T follicular helper cell (primary cell): ENCODE measurements at places on chromosomes 16 and 17.

DNA sequence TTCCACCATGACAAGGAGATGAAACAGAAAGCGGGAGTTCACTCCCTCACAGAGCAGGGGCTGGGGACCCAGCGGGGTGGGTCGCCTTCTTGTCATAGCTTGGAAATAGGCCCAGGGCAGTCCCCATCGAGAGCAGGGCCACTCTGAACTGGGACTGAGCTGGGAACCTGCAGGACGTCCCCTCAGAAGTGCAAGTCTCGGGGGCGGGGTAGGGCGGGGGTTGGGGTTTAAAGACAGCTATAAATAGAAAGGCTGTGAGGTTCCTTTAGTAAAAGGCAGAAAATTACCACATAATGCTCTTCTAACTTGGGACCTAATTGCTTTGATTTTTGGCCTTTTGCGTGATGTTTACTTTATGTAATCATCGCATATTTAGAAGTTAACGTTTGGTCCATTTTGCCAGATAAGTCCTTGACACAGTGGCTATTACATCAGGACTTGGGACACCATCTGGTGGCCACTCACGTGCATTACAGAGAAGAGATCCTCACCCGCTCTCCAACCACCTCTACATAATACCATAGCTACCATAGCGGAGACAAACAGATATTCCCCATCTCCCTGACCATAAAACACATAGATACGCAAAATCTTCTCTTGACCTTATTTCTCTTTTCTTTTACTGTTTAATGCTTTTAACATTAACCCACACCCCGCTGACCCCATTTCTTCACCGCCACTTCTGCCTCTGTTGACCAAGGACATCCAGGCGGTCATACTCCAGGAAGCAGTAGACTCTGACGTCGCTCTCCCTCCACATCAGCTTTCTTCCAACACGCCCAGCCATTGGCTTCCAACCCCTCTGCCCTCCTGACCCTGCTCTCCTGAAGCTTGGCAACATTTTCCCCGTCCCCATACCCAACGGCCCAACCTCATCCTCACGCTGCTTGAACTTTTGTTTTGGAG is 27.5 kb upstream of the PIK3R6 start:
- DNase-seq = peak; percentile 33

DNA sequence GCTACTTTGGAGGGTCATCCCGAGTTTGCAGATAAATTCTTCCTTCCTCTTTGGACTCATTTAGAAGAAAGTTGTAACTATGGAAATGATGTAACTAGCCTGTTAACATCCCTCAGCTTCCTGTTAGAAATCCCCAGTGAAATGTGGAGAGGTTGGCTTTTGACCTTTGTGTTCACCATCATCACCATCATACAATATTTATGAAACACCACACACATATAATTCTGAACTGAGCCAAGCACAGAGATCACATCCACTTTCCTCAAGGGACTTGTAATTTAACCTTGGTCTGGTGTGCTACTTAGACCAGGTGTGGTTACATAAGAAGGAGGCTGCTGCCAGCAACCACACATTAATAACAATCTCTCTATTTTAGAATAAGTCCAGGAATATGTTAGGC is 2.5 kb downstream of the CAPNS2 start:
- no peak for DNase-seq

- DNase-seq = no peak
Measured at GRCh38 chr17:42182927-42183734, 2.1 kb downstream of the HCRT start.

DNA sequence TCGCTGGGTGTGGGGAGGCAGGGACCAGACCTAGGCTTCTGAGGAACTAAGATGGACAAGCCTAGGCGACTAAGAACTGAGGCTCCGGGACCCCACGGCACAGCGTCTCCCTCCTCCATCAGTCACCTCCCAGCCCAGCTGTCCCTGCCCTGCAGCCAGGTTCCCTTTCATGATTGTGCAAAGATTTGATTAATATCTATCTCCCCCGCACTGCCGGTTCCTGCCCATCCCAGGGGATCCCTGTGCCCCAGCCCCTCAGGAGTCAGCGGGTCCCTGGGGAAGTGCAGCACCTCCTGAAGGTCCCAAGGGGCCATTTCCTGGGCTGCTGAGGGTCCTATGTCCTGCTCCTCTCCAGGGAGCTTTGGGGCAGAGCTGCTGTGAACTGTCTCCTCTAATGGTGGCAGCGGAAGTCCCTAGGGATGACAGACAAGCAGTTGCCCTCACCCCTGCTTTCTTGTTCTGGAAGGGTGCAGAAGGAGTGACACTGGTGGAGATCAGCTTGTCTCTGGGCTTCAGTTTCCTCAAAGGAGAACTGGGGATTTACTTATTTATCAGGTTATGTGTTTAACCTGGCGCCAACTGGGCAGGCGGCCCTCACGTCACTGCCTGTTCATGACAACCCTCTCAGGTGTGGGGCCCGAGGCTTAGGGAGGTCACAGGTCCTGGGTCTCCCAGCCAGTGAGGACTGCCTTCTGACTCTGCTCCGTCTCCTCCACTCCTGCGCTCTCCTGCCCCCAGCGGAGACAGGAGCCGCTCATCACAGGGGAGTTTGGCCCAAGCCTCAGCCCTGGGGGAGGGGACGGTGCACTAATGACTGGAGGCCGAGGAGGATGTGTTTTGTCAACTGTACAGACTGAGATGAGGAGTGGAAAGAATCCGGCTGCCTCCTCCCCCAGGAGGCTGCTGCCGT is 1.9 kb upstream of the C16orf74 start:
- DNase-seq = no peak

DNA sequence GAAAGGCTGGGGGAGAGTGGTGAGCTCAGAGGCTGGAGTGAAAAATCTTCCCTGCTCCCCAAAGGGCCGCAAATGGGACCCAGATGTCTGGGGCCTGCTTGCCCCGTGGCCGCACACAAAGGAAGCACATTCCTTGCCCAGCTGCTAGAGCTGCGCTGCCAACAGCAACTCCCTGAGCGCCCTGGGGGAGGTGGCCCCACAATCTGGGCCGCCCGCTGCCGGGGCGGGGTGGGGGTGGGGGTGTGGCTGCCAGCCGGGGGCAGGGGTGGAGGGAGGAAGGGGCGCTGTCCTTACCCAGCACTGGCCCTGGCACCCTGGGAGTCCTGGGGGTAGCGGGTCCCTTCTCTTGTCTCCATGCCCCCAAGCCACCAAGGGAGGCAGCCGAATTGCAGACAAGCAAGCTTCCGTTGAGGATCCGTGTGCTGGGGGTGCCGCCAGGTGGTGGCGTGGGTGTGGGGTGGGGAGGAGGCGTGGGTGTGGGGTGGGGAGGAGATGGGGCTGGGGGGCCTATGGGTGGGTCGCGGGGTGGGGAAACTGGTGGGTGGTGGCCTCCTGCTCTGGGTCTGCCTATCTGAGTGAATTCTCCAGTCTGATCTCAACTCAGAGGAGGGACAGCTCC is 48.4 kb upstream of the PABPN1L start:
- no peak for DNase-seq

- no peak for DNase-seq
Measured at GRCh38 chr16:27413956-27414355, 12.0 kb downstream of the IL21R start.

DNA sequence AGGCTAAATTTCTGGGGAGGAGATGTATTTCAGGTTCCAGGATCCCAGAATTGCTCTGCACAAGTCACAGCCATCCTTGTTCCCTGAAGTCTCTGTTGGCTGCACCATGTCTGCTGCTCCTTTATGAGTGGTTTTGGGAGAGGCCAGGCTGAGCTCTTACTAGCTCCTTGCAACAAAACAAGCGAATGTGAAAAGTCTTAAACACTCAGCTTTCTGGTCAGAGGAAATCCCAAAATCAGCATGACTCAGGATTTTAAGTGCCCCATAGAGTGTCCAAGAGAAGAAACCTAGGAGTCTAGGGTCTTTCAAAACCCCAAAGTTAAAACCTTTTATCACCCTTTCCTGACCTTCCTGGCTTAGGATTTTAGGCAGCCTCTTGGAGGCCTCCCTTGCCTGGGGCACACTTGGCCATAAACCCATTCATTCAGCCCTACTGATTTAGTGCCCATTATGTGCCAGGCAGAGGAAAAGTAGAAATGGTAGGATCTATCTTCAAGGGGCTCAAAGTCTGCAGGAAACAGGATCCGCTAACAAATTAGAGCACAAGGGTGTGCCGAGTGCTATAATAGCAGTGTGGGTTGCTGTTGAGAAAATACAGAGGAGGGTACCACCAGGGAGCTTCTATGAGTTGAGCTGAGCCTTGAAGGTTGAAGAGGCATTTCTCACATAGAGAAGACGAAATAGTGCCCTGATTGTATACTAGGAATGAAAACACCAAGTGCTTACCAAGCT is 36.9 kb downstream of the SOST start:
- no peak for DNase-seq

GRCh38 chr16:87963400-87963799 is 12.2 kb downstream of the BANP start:
- DNase-seq = peak; percentile 42

- no peak for DNase-seq
Measured at GRCh38 chr16:21166561-21166961, 8.1 kb downstream of the LDAF1 start.

DNA sequence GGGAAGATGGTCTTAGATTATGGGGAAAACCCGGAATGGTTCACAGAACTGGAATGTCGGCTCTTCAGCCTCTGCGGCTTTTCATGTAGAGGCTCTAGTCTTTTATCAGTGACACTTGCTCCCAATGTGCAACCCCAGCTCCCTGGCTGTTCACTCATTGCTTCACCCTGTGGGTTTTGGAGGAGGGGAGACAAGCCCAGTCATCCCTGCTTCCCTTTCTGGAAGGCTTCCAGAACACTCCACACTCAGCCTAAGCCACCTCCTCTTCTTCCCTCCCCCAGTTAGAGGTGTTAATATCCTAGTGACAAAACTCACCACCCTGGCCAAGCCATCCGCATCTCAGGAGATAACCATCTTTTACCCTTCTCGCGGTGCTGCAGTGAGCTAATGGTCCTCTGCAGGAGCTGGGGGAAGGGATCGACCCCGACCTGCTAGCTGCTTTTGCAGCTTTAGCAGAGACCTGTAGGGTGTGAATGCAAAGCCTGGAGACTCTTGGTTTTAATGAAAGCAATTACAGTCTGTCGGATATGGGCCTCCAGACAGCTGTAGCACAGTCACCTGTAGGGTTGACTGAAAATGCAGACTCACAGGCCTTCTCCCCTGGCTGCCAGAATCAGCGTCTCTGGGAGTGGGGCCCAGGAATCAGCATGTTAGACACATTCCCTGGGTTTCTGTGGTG is 24.3 kb upstream of the LASP1NB start:
- no peak for DNase-seq

DNA sequence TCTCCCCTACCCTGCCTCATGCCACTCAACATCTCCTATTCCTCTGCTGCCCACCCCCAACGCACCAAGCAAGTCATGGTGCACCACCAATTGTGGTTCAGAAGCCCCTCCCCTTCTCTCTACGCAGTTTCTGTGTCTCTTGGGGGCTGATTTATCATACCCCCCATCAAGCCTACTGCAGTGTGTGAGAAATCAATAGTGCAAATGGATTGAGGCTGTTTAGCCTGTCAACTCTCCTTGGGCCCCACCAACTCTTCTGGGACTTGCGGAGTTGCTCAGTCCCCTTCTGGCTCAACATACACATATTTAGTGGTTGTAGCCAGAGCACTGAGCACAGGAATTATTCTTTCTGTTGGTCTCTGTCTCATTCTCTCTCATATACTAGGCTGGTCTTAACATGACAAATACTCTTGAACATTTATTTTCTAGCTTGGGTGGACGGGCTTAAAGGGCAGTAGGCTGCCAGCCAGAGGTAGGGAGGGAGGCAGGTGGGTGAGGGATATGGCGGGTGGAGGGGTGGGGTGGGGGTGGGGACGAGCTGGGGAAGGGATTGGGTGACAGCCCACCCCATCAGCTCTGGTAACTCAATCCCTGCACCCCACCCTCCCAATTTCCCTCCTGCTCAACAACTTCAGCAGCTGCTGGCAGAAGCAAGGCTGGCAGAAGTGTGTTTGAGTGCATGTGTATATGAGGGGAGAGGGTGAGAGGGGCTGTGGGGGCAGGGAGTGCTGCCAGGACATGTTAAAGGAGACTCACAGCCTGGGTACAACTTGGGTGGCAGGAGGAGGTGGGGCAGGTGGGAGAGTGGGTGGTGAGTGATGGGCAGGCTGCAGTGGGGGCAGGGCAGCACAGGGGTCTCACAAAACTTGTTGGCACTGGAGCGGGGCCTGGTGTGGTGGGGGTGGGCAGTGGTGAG is 4.9 kb downstream of the RARA start:
- no peak for DNase-seq

DNA sequence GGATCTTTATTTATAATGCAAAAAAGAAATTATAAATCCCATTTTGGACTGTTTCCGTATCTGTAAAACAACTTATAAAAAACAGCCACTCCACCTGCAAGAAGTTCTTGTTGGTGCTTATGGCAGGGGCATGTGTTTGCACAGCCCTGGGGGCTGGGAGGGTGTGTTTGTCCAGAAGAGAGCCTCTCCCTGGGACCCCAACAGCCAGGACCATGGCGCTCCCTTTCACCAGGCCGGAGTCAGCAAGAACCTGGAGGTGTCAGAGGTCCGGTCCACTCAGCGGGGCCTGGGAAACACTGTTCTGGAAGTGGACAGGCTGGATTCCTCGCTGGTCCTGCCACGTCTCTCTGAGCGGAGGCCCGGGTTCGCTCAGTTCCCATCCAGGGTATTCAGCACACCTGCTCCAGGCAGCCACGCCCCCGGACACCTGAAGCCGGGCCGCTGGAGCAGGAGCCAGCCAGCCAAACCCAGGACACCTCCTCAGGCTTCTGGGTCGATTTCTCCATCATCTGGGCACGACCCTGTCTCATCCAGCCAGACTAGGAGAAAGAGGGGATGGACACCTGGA is 18.9 kb upstream of the GINS2 start:
- no peak for DNase-seq

DNA sequence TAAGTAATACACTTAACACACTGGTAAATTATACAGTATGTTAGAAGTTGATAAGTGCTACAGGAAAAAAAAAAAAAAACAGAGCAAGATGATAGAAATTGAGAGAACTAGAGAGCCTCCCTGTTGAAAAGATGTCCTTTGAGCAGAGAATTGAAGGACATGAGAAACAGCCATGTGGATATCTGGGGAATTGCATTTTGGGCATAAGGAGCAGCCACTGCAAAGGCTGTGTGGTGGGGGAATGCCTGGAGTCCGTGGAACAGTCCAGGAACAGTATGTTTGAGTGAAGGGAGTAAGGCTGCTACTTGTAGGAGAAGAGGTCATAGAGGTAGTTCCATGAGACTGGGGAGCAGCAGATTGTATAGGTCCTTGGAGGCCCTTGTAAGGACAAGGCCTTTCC is 178.4 kb downstream of the FTO start:
- DNase-seq = no peak

GRCh38 chr16:87619360-87620200 is 17.3 kb downstream of the JPH3 start:
- DNase-seq = no peak

DNA sequence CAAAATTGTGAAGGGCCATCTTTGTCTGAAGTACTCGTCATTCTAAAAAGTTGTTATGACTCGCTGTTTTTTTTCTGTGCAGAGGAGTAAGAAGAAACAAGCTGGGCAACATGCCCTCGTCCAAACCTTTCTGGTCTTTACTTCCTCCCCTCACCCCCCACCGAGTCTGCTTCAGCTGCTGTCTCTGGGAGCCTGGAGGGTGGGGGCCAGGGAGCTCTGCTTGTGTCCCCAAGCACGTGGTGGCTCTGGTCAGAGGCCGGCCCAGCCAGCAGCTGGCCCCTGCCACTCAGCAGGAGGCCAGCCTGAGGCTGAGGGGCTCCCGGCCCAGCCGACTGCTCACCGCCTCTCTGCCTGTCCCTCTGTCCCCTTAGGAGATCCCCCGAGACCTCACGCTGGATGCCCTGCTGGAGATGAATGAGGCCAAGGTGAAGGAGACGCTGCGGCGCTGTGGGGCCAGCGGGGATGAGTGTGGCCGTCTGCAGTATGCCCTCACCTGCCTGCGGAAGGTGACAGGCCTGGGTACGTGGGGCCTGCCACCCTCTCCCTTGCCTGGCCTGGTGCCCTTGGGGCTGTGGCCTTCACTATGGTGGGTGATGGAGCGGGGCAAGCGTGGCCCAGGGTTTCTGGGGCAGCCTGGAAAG is 53.7 kb upstream of the LGALS9 start:
- no peak for DNase-seq
